ENCODE measurements at places on chromosomes 13 and 19. TPM values are rescaled to one million over a fixed set of nuclear protein-coding genes. Genes with fewer than 3 reads are reported as not detected.

The IQCN gene
- 0.48 TPM for total RNA-seq

The CPB2 gene
- total RNA-seq: not detected

DNA sequence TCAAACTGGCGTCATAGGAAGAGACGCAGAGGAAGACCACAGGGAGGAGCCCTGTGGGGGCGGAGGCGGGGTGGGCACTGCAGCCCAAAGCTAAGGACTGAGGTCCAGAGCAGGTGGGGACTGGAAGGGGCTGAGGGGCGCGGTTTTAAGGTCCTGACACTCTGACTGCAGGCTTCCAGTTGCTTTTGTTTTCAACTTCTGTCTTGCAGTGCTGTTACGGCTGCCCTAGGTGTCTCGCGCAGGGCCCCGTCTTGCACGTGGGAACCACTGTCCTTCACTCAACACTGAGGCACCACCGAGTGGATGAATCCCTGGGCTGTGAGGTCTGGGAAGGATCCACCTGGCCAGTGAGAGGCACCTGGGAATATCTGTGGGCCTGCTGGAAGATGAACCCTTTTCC lies 76.0 kb downstream of the TEX29 start:
- peak; percentile 24 for DNase-seq

DNA sequence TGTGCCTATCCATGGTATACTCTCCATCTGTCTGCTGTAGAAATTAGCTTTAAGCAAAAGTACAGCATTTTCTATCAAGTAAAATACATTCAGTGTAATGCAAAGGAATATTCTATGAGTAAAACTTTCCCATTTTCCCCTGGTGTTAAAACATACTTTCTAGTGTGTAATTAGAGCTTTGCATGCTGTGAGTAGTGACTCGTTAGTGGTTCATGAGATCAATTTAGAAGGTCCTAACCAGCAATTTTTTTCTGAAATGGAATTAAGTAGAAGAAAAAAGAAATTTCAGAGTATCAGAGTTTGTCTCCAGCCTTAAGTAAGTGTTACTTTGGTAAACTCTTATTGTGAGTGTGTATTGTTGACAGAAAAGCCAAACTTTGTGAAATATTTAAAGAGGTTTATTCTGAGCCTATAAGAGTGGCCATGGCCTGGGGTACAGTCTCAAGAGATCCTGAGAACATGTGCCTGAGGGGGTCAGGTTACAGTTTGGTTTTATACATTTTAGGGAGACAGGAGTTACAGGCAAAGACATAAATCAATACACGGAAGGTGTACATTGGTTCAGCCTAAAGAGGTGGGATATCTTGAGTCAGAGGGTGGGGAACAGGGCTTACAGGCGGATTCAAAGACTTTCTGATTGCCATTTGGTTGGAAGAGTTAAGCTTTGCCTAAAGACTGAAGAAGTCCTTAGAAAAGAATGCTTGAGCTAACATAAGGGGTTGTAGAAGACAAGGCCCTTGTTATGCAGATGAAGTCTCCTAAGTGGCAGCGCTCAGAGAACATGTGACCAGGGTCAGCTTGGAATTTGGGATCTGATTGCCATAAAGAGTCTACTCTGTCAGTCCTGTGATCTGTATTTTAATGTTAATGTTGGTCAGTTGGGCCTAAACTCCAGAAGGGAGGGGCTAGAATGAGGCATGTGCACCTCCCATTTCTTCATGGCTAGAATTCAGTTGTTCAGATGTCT lies 25.5 kb downstream of the FAM187B start:
- peak; percentile 89 for DNase-seq

DNA sequence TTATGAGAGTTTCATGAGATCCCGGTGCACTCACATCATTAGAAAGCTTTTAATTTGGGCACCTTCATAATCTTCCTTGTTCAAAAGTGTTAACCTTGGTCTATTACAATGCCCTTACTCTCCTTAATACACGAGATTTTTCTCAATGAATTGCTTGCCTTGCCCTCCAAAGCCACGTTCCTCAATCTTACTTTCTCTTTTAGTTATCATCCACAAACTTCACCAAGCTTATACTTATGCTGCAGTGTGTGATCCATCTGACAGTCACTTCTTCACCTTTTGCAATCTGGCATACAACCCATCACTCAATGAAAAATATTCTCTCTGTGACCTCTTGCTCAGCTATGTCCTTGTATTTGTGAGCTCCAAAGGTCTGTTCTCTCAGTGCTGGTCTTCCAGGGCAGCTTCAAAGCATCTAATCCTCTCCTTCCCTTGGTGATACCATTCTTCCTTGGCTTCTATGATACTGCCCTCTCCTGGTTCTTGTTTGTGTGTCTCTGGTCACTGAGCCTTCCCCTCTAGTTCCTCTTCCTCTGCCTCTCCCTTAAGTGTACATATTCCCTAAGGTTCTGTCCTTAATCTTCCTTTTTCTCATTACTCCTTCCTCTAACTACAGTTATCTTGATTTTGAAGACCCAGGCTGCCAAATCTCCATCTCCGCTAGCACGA lies 202.2 kb upstream of the STARD13 start:
- peak; percentile 27 for DNase-seq
